ENCODE measurements at places on chromosomes 5 and 9.

DNA sequence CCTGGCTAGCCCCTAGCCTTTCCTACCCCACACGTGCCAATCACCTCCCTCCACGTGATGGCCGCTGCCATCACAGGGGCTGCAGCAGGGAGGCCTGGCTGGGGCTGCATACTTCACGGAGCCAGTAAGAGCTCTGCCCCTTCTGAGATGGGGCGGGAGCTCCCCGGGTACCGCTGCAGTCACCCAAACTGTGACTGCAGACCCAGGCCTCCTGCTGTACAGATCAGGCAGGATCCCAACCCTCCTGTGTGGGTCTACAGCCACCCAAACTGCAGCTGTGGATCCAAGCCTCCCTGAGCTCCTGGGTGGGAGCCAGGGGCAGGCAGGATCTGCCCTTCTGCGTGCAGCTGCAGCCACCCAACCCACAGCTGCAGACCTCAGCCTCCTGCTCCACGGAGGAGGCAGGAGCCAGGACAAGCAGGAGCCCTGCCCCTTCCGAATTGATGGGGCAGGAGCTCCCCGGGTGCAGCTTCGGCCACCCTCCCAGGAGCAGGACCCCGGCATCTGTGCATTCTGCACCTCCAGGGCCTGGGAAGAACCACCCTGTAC lies 3.2 kb upstream of the BTNL9 start:
- no peak for DNase-seq

DNA sequence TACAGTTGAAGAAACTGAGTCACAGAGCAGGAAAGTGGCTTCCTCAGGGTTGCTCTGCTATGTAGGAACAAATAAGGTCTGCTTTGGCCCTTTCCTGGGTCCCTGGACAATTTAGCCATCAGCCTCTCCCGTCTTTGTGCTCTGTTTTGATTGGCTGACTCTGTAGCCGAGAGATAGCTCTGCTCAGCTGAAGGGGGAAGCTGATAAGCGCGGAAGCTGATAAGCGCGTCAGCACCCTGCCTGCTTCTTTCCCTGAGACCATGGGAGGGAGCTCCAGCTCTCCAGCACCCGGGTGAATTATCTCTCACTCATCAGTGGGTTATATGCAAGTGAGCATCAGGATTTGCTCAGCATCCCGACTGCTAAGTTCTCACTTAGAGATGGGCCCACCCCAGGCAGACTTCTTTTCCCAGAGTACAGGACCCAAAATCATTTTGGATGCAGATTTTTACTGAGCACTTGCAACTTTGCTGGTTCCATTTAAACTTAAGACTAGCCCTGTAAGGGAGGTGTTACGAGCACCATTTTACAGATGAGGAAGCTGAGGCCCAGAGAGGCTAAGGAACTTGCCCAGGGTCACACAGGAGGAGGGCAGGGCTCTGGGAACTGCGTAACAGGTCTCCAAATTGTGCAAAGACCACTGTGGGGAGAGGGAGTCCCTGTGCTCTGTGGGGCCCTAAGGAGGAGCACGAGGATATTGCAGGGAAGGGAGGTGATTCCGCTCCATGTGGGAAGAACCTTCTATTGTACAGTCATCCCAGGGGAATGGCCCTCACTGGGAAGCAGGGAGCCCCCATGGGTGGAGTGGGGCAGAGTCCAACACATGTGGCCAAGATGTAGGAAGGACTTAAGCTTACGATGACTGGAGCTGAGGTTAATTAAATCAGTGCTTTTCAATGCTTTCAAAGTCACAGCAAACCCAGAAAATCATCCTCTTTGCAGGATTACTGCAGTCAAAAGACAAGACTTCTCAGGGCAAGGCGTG lies 83.7 kb upstream of the ORM1 start:
- peak; percentile 86 for DNase-seq

GRCh38 chr9:107600060-107600573 lies 110.5 kb upstream of the KLF4 start:
- no peak for DNase-seq

- DNase-seq, result no peak
Observed at GRCh38 chr5:131258733-131259132, 5.1 kb upstream of the CDC42SE2 start.

GRCh38 chr9:4126996-4127395 lies 172.9 kb downstream of the GLIS3 start:
- DNase-seq, result no peak

GRCh38 chr9:68974901-68975300 lies 39.0 kb downstream of the PRKACG start:
- DNase-seq, result no peak

DNA sequence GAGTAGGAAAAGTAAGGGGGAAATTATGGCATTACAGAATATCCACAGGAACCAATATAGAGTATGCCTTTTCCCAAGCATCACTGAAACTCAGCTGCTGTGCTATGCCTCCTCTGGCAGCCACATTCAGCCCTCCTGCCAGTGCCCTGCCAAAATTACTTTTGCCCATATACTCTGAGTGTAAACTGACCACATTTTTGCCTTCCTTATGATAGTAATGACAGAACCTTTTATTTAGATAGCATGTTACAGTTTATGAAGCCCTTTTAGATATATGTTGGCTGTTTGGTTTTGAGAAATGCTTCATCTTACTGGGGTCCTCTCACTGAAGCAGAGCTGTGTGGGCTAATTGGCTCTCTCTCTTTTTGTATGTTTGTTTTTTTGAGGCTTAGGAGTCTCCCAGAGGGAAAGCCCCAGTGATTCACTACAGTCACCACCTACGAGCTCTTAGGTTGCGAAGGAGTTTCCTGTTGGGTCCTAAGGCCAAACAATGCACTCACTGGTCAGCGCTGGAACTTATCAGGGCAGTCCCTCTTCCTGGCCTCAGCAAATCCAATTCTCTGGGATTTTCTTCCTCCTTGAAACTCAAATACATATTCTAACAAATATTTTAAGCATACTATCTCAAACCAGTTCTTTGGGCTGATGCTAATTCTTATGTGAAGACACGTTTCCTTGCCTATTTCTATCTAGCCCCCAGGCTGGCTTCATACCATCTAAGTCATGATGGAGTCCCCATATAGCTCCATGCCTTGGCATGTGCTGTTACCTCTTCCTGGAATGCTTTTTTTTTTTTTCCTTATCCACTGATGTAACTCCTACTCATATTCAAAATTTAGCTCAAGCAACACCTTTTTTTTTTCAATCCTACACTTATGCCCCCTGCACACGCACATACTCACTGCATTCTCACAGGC lies 3.7 kb downstream of the PHF24 start:
- no peak for DNase-seq

DNA sequence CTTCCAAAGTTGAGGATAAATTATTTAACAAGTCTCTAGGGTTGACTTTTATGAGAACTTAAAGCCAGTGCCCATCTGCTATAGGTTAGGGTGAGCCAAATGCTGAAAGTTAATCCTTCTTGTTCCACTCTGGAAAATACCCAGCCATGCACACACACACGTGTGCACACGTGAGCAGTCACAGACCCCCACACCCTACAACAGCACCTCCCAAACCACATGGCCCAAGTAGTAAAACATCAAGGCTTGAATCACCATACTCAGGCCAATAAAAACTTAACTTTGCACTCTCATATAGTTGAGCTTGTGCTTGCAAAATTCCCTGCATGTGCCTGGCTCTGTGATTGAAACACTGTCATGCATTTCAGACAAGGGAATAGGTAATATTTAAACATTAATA lies 467.6 kb downstream of the ARHGEF28 start:
- DNase-seq, result no peak

GRCh38 chr9:76445976-76446375 lies 13.0 kb upstream of the GCNT1 start:
- DNase-seq, result peak; percentile 16

DNA sequence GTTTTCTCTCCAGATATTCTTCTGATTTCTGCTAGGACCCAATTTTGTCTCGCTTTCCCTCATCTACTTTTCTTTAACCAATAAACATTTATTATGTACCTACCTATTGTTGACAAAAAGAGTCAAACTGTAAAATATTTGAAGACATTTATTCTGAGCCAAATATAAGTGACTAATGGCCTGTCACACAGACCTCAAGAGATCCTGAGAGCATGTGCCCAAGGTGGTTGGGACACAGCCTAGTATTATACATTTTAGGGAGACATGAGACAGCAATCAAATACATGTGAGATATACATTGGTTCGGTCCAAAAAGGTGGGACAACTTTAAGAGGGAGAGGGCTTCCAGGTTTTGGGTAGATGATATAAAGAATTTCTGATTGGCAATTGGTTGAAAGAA lies 191.8 kb downstream of the NXNL2 start:
- no peak for DNase-seq

- no peak for DNase-seq
Observed at GRCh38 chr9:3585606-3586005, 59.8 kb upstream of the RFX3 start.

- no peak for DNase-seq
Observed at GRCh38 chr5:167764641-167765289, 526.7 kb upstream of the WWC1 start.

GRCh38 chr9:119827526-119827925 lies 458.3 kb upstream of the BRINP1 start:
- DNase-seq, result no peak

- no peak for DNase-seq
Observed at GRCh38 chr5:137997726-137998213, 35.1 kb downstream of the FAM13B start.

- DNase-seq, result no peak
Observed at GRCh38 chr9:16003785-16004184, 450.9 kb downstream of the CCDC171 start.

DNA sequence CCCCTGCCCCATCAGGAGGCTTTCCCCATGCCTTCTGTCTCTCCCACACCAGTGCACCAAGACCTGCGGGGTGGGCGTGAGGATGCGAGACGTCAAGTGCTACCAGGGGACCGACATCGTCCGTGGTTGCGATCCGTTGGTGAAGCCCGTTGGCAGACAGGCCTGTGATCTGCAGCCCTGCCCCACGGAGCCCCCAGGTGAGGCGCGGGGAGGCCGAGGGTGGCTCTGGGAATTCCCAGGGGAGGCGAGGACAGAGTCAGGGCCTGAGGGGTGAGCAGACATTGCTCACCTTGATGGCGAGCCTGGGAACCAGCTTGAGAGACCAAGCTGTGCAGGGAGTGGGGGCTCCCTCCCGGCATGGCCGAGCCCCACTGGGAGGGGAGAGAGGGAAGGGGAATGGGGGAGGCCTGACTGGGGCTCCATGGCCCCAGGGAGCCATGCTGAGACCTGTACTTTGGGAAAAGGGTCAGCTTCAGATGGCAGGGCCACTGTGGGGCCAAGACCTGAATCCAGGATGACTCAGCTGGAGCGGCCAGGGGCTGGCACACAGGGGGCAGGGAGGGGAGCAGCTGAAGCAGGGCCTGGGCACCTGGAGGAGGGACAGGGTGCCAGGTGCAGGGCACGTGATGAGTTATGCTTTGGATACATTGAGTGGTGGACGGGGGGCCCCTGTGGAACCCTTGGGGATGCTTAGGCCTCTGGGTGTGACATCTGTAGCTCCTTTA lies 35.2 kb downstream of the FAM163B start:
- no peak for DNase-seq

DNA sequence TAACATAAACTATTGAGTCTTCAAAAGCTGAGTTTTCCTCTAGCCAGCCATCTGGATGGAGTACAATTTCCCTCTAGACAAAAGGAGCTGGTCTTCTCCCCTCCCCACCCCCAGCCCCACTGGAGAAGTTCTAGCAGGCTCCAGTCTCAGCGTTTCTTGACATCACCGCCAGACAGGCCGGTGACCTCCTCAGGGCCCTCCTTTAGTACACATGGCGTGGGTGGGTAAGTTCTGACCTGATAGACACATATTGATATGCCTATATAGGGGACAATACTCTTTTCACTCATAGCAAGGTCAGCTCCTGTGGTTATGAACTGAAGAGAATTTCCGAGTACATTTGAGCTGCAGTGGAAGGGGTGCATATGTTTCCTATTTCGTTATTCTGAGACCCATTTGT lies 27.2 kb downstream of the DNAI1 start:
- no peak for DNase-seq

DNA sequence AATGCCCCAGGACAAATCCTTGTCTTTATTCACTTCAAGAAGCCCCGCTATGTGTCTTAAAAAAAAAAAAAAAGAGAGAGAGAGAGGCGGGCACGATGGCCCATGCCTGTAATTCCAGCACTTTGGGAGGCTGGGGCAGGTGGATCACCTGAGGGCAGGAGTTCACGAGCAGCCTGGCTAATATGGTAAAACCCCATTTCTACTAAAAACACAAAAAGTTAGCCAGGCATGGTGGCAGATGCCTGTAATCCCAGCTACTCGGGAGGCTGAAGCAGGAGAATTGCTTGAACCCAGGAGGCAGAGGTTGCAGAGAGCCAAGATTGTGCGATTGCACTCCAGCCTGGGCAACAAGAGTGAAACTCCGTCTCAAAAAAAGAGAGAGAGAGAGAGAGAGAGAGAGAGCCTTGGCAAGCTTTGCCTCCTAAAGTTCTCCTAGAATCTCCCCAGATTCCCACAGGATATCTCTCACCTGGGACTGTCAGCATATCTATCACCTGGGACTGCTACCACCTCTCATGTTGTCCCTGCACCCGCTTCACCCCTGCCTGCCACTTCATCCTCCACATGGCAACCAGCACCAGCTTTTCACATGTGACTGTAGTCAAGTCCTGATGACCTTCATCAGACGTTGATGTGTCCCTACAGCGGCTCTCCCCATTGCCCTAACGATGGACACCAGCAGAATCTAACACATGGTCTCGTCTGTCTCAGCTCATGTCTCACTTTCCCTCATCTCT lies 5.8 kb downstream of the ITK start:
- DNase-seq, result no peak

- no peak for DNase-seq
Observed at GRCh38 chr5:100779669-100780375, 123.3 kb downstream of the ST8SIA4 start.

DNA sequence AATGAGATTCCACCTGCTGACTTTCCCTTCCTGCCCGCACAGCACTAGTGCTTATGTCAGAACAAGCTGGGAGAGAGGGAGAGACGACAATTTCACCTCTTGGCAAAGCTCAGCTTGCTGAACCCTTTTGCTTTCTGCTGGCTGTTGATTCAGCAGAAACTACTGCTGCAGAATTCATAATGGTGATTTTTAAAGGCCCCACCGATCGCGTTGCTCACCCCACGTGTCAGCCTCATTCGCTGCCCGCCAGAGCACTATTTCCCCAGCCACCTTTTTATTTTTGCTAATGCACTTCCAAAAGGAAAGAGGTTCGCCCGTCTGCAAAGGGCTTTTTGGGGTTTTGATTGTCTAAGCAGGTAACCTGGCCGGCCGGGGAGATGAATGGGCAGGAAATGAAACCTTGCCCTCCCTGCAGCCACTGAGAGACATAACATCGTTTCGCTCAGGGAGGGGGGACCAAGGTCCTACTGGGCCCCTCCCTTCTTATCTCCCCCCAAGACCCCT lies 1.3 kb downstream of the PPP2R2B start:
- DNase-seq, result no peak

GRCh38 chr5:14522721-14523120 lies 58.9 kb upstream of the OTULINL start:
- DNase-seq, result no peak

GRCh38 chr9:127910613-127911205 lies 6.1 kb downstream of the ST6GALNAC4 start:
- DNase-seq, result peak; percentile 83

- DNase-seq, result no peak
Observed at GRCh38 chr5:139952574-139952973, 90.5 kb downstream of the NRG2 start.

GRCh38 chr5:156148301-156148700 lies 178.7 kb upstream of the SGCD start:
- DNase-seq, result peak; percentile 54

Measured in AG10803 (cell line).